Testis (tissue), 5 donors: ENCODE measurements at places on chromosomes 7 and 10.

- no peak for DNase-seq
These were observed 284.8 kb downstream of the C7orf25 start for GRCh38 chr7:42627101-42627500.

GRCh38 chr7:20932785-20933527 lies 146.3 kb upstream of the SP8 start:
- no peak for DNase-seq

DNA sequence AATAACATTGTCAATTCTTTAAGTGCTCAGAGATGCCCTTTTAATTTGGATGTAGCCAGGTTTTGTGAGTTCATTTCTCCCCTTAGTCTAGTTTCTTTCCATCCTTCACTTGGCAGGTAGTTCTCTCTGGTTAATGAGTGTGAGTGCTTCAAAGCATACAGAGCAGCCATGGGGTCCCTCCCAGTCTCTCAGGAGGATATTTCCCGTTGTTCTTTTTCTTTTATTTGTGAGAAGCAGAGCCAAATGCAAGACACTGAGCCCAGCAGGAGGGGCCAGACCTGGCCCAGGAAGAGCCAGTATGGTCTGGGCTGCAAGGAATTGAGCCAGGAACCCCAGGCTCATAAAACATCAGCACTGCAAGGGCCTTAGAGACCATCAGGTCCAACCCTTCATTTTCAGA lies 52.4 kb downstream of the PLCE1 start:
- DNase-seq, result no peak

DNA sequence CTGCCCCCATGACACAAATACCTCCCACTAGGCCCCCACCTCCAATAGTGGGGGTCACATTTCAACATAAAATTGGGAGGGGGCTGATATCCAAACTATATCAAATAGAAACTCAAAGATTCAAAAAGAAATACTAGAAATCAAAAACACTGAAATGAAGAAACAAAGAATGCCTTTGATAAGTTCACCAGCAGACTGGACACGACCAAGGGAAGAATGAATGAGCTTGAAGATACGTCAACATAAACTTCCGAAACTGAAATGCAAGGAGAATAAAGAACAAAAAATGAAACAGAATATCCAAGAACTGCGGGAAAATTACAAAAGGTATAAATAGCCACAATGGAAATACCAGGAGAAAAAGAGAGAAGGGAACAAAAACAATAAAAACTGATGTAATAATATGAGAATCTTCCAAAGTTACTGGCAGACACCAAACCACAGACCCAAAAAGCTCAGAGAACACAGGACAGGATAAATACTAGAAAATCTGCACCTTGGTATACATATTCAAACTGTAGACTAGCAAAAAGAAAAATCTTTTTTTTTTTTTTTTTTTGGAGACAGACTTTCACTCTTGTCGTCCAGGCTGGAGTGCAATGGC lies 49.5 kb downstream of the BRI3 start:
- no peak for DNase-seq

DNA sequence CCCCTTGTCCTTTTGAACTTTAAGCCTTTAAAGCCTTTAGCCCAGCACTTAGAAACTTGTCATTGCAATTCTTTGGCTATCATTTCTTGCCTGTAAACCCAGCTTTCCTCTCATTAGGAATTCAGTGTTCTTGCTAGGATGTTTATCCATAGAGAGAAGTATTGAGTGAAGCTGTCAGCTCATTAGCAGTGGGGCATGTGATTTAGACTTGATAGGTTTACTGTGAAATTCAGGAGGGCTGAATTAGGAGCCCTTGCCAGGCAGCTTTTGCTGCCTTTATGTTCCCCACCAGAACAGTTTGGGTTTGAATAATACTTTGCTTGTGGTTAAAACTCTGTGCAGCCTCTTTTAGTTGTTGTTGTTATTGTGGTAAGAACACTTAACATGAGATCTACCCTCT lies 39.5 kb downstream of the LHFPL3 start:
- no peak for DNase-seq

DNA sequence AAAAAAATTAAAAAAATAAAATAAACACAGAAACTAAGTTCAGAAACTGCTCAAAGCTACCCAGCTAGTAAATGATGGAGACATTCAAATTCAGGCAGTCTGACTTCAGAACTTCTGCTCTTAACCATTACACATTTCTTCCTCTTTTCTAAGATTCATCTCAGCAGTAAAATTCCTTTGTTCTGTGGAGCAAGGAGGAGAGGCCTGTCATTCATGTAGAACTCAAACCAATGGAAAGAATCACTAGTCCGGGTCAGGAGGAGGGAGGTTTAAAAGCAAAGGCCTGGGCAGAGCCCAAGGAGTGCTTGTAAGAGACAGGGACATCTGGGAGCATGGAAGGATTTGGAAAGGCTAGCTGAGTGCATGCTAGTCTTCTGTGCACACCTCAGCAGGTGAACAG lies 37.9 kb upstream of the DNAJB12 start:
- no peak for DNase-seq

DNA sequence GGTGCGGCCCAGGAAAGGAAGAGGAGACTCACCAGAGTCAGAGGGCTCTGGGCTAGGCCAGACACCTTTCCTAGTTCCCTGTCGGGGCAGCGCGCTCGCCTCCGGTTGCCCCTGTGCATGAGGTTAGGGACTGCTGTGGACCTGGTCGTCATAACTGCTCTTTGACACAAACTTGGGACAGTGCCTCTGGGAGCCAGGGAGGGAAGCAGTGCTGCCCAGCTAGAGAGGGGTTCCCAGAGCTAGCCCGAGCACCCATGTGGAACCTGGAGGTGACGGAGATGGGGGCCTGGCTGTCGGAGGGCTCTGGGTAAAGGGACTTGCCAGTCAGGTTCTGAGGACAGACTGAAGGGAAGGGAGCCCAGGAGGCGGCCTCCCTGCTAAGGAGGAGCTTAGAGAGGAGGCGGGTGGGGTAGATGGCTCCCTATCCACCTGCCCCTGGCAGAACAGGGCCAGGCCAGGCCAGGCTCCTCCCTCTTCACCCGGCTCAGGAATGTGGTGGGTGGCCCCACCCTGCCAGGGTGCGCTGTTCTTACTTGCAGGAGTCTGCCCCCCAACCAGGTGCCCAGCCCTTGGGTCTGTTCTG lies 29.7 kb downstream of the AGAP3 start:
- DNase-seq, result peak; percentile 33

DNA sequence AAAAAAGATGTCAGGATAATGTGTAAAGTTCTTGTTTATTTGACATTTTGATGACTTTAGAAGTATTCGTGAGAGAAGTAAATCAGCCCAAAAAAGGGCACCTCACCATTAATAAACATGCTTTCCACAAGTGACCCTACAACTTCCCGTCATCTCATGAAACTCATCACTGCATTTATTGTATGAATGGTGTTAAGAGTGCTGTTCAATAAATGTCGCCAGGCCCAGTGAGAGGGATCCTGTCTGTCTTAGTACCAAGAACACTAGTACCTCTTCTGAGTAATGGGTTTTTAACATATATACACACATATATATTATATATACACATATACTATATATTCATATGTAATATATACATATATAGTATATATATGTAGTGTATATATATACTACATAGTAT lies 61.9 kb downstream of the TMEM26 start:
- DNase-seq, result no peak

DNA sequence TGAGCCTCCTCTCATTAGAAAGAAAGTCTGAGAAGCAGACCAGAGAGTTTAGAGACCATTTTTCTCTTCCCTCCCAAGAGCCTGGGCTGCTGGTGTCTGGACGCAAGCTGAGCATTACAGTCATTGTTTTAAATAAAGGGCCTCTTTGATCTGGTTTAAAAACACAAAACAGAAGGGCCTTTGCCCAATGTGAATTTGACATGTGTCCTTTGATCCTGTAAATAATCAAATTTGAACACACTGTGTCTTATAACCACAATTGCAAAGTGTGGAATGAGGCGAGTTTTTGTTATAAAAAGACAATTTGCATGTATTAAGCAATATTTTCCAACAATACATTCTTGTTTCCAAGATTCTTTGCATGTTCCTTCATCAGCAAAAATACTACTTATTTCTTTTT lies 158.5 kb downstream of the C7orf25 start:
- DNase-seq, result no peak

DNA sequence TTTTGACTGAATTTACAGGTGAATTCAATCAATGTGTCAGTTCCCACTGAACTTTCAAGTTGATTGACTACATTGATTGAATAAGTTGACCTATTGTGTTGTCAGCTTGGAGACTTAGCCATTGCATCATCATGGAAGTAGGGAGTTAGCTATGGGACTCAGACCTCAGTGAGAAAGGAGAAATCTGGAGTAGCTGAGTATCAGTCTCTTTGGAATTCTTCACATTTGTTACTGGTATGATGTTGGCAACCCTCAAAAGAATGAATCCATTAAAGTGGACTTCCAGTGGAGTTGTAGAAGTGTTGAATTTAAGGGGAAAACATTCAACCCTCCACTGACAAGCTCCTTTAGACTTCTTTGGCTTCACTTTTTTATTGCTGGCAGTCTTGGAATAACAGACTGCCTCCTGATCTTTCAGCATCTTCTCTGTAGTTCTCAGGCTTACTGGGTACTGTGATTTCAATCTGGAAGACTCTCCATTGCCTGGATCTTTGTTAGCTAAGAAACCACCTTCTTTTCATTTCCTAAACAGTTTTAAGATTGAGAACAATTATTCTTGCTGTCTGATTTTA lies 160.3 kb upstream of the NRP1 start:
- DNase-seq, result no peak

GRCh38 chr10:102752266-102752930 lies 8.7 kb downstream of the WBP1L start:
- no peak for DNase-seq
